Activated CD8-positive, alpha-beta T cell treated with anti-CD3 and anti-CD28 coated beads, Interleukin-2, amount 10 ng/mL, durations not matched to agents 7 days and 5 days (primary cell): ENCODE measurements at places on chromosomes 2 and 18.

GRCh38 chr2:23574919-23575654, 190.1 kb downstream of the KLHL29 start:
- no peak for DNase-seq
- no peaks in the 10 kb centered on the region for H3K4me1 ChIP-seq
- H3K4me3 ChIP-seq = no peak overlapping the region
- H3K36me3 ChIP-seq = no peaks in the 10 kb centered on the region
- no peak overlapping the region for H3K27ac ChIP-seq
- no peaks in the 10 kb centered on the region for H3K27me3 ChIP-seq

DNA sequence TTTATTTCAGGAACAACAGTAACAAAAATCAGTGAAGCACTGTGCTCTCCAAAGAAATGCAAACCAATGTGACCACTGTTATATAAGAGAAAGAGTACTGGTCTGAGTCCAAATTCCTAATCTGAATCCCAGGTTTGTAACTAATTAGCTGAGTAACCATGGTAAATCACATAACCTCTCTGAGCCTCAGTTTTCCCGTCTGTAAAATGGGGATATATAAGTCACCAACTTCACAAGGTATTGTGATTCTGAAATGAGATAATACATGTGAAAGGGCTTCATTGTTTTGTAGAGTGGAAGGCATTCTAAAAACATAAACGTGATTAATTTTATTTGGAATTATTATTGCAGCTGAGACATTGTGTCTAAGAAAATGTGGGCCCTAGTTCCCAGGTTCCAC, 91.3 kb upstream of the YPEL5 start:
- H3K4me3 ChIP-seq = no peak overlapping the region
- H3K27me3 ChIP-seq = peaks cover 5% of the 10 kb centered on the region
- no peaks in the 10 kb centered on the region for H3K4me1 ChIP-seq
- H3K27ac ChIP-seq = no peak overlapping the region

DNA sequence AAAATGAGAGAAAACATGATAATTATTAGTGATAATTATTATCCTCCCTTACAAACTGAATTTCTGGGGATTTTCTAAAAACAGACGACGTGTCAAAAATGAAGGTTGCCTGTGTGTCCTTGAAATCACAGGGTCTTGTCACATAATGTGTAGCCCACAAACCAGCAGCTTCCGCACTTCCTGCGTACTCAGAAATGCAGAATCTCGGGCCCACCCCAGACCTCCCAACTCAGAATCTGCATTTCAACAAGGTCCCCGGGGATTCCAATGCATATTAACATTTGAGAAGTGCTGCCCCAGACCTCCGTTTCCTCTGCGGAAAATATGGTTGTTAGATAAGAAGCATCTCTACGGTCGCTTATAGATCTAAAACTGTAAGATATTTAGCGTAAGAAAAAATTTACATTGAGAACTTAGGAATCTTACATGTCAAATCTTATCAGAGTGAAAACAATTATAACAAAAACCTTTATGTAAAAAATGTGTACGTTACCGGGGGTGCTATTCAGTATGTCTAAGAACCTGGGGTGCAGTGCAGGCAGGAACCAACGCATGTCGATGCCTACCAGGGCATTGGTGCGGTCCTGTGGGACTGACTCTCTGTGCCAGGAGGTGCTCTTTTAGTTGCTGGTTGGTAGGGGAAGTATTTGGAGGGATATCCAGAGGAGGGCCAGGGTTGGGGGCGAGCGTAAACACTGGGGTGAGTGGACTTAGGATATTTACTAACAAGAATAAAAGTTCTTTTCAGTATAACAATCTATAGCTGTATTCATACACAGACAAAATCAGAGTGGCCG, 15.2 kb downstream of the CDKL4 start:
- peaks cover 55% of the 10 kb centered on the region for H3K4me1 ChIP-seq
- peak; percentile 81 for DNase-seq
- peaks cover 3% of the 10 kb centered on the region for H3K27me3 ChIP-seq
- peaks cover 8% of the 10 kb centered on the region for H3K36me3 ChIP-seq
- peak overlapping the region; percentile 61 for H3K4me3 ChIP-seq

GRCh38 chr18:8874872-8875271, 169.5 kb downstream of the MTCL1 start:
- no peaks in the 10 kb centered on the region for H3K36me3 ChIP-seq
- no peak for DNase-seq
- no peak overlapping the region for H3K27ac ChIP-seq
- H3K27me3 ChIP-seq = peaks cover 2% of the 10 kb centered on the region
- H3K4me1 ChIP-seq = no peaks in the 10 kb centered on the region
- H3K4me3 ChIP-seq = no peak overlapping the region

GRCh38 chr18:29171892-29172755, 995.2 kb upstream of the CDH2 start:
- H3K27me3 ChIP-seq = no peaks in the 10 kb centered on the region
- no peak overlapping the region for H3K27ac ChIP-seq
- H3K4me3 ChIP-seq = no peak overlapping the region

GRCh38 chr2:109601783-109602182, 12.0 kb downstream of the SEPTIN10 start:
- no peaks in the 10 kb centered on the region for H3K36me3 ChIP-seq
- no peaks in the 10 kb centered on the region for H3K4me1 ChIP-seq
- no peak overlapping the region for H3K27ac ChIP-seq
- H3K27me3 ChIP-seq = peaks cover 21% of the 10 kb centered on the region

GRCh38 chr2:239181903-239182581, 218.8 kb downstream of the HDAC4 start:
- no peak overlapping the region for H3K27ac ChIP-seq
- no peaks in the 10 kb centered on the region for H3K27me3 ChIP-seq
- H3K4me3 ChIP-seq = no peak overlapping the region
- H3K4me1 ChIP-seq = no peaks in the 10 kb centered on the region
- no peak for DNase-seq
- H3K36me3 ChIP-seq = peaks cover 35% of the 10 kb centered on the region

GRCh38 chr18:2629003-2629402, 26.5 kb upstream of the SMCHD1 start:
- peaks cover 13% of the 10 kb centered on the region for H3K36me3 ChIP-seq
- H3K27me3 ChIP-seq = no peaks in the 10 kb centered on the region
- H3K4me3 ChIP-seq = no peak overlapping the region
- no peak for DNase-seq
- peaks cover 16% of the 10 kb centered on the region for H3K4me1 ChIP-seq
- no peak overlapping the region for H3K27ac ChIP-seq

- no peak overlapping the region for H3K27ac ChIP-seq
- no peak for DNase-seq
- no peaks in the 10 kb centered on the region for H3K36me3 ChIP-seq
- H3K27me3 ChIP-seq = no peaks in the 10 kb centered on the region
Measured at GRCh38 chr2:108199726-108200125, 40.0 kb upstream of the SULT1C3 start.

GRCh38 chr2:101038455-101039255, 36.6 kb downstream of the RPL31 start:
- H3K4me3 ChIP-seq = no peak overlapping the region
- H3K27me3 ChIP-seq = no peaks in the 10 kb centered on the region

GRCh38 chr2:239339726-239340601, 60.9 kb downstream of the HDAC4 start:
- H3K4me3 ChIP-seq = peak overlapping the region; percentile 44
- H3K27ac ChIP-seq = peak overlapping the region; percentile 37
- peak; percentile 80 for DNase-seq
- peaks cover 16% of the 10 kb centered on the region for H3K36me3 ChIP-seq
- peaks cover 35% of the 10 kb centered on the region for H3K4me1 ChIP-seq

- H3K27ac ChIP-seq = peak overlapping the region; percentile 97
- peak overlapping the region; percentile 96 for H3K4me3 ChIP-seq
- peaks cover 39% of the 10 kb centered on the region for H3K4me1 ChIP-seq
- no peaks in the 10 kb centered on the region for H3K27me3 ChIP-seq
- peaks cover 19% of the 10 kb centered on the region for H3K36me3 ChIP-seq
Measured at GRCh38 chr2:69436596-69436937, 668 bp downstream of the NFU1 start.

GRCh38 chr2:181523756-181524155, 66.6 kb downstream of the ITGA4 start:
- H3K27me3 ChIP-seq = no peaks in the 10 kb centered on the region
- DNase-seq = no peak
- no peaks in the 10 kb centered on the region for H3K4me1 ChIP-seq
- H3K27ac ChIP-seq = no peak overlapping the region
- peaks cover 72% of the 10 kb centered on the region for H3K36me3 ChIP-seq

DNA sequence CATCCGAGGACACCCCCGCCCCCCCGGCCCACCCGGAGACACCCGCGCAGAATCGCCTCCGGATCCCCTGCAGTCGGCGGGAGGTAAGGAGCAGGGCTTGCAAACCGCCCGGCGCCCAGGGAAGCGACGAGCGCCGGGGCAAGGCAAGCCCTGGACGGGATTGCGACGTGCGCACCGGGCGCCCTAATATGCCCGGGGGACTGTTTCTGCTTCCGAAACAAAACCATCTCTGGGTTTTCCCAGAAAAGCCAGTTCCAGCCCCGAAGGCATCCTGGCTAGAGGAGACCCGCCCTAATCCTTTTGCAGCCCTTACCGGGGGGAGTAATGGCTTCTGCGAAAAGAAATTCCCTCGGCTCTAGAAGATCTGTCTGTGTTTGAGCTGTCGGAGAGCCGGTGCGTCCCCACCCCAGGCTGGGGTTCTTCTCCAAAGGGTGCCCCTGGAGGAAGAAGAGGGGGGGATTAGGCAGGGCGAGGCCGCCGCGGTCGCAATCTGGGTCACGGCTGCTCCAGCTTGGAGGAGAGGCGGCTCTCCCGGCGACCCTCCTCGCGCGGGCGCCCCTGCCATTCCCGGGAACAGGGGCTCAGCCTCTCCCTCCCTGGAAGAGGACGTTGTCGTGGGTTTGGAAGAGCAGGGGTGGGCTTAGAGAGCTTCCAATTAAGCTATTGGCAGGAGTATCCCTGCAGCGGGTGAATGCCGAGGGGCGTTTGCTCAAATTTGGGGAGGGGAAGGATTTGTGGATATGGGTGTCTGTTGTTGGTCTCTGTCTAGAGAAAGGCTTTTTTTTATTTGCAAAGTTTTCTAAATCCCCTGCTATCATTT, 521 bp downstream of the MYCN start:
- H3K36me3 ChIP-seq = no peaks in the 10 kb centered on the region
- no peak overlapping the region for H3K27ac ChIP-seq
- H3K4me1 ChIP-seq = peaks cover 29% of the 10 kb centered on the region
- peak overlapping the region; percentile 13 for H3K4me3 ChIP-seq
- H3K27me3 ChIP-seq = peaks cover 52% of the 10 kb centered on the region

GRCh38 chr2:173547499-173547898, 192.8 kb downstream of the CDCA7 start:
- H3K27me3 ChIP-seq = peaks cover 22% of the 10 kb centered on the region
- no peak overlapping the region for H3K27ac ChIP-seq
- no peak for DNase-seq

GRCh38 chr2:16691261-16691660, 25.6 kb upstream of the CYRIA start:
- H3K27me3 ChIP-seq = peaks cover 2% of the 10 kb centered on the region
- H3K27ac ChIP-seq = no peak overlapping the region
- H3K4me3 ChIP-seq = no peak overlapping the region
- no peaks in the 10 kb centered on the region for H3K4me1 ChIP-seq
- no peak for DNase-seq

DNA sequence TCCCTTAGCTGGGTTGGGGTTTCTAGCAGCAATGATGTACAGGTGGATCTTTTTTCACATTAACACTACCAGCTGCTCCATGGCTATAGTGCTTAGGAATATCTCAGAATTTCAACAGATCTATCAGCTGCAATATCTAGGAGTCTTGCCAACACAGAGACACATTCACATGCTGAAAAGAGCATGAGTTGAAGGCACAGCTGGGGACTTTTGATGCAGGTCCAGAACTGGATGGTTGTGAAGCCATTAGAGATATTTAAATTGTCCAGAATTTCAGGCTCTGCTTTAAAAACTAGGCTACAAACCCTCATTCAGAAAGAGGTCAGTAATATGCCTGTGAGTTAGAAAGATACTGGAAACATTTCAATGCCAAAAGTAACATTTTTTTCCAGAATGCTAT, 122.2 kb upstream of the CCDC195 start:
- H3K27me3 ChIP-seq = no peaks in the 10 kb centered on the region
- no peak for DNase-seq
- no peak overlapping the region for H3K27ac ChIP-seq
- peaks cover 86% of the 10 kb centered on the region for H3K36me3 ChIP-seq
- H3K4me3 ChIP-seq = no peak overlapping the region

GRCh38 chr2:172624996-172625395, 69.1 kb downstream of the PDK1 start:
- no peak overlapping the region for H3K27ac ChIP-seq
- peaks cover 24% of the 10 kb centered on the region for H3K36me3 ChIP-seq
- no peak overlapping the region for H3K4me3 ChIP-seq
- no peaks in the 10 kb centered on the region for H3K27me3 ChIP-seq

GRCh38 chr18:73917046-73917445, 230.6 kb downstream of the FBXO15 start:
- DNase-seq = no peak
- no peak overlapping the region for H3K27ac ChIP-seq
- H3K4me1 ChIP-seq = no peaks in the 10 kb centered on the region
- no peak overlapping the region for H3K4me3 ChIP-seq
- H3K36me3 ChIP-seq = no peaks in the 10 kb centered on the region

GRCh38 chr18:28439870-28440269, 262.9 kb upstream of the CDH2 start:
- no peak overlapping the region for H3K4me3 ChIP-seq
- H3K27me3 ChIP-seq = no peaks in the 10 kb centered on the region
- H3K36me3 ChIP-seq = no peaks in the 10 kb centered on the region
- H3K27ac ChIP-seq = no peak overlapping the region
- no peaks in the 10 kb centered on the region for H3K4me1 ChIP-seq

DNA sequence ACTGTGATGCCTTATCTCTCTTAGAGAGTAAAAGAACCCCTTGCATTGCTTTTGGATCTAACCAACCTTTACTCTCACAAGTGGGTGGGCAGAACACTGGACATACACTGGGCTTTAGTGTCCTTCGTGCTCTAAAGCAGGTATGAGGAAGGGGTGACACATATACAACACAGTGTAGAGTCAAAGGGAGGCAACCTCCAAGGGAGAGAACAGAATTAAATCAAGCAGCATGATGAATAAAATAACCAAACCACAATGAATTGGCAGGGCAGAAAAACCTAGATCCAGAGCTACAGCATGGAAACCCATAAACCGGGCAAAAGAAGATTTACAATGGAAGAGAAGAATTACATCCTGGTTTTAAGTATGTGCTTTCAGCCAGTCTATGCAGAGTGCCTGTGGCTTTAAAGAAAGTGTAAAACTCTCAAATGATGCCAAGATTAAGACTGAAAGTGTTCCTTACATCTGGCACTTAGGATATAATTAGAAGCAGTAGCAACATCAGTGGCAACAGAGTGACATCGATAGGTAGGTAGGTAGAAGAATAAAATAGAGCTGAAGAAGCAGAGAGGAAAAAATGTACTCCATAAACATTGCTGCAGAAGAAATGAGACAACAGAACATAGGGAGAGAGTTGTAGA, 191.7 kb upstream of the ZC3H15 start:
- H3K27me3 ChIP-seq = no peaks in the 10 kb centered on the region
- H3K36me3 ChIP-seq = no peaks in the 10 kb centered on the region
- H3K27ac ChIP-seq = no peak overlapping the region
- no peak for DNase-seq
- H3K4me3 ChIP-seq = no peak overlapping the region

GRCh38 chr18:805008-805754, 6.9 kb downstream of the YES1 start:
- peak overlapping the region; percentile 75 for H3K27ac ChIP-seq
- no peak for DNase-seq

- peaks cover 2% of the 10 kb centered on the region for H3K27me3 ChIP-seq
- no peak for DNase-seq
- H3K27ac ChIP-seq = no peak overlapping the region
- H3K36me3 ChIP-seq = no peaks in the 10 kb centered on the region
Measured at GRCh38 chr2:88011011-88011410, 5.3 kb downstream of the RNU2-63P start.
